ENCODE measurements at places on chromosomes 3 and 15.

- no peak for DNase-seq
These were observed 423.0 kb upstream of the THBS1 start for GRCh38 chr15:39157882-39158281.

DNA sequence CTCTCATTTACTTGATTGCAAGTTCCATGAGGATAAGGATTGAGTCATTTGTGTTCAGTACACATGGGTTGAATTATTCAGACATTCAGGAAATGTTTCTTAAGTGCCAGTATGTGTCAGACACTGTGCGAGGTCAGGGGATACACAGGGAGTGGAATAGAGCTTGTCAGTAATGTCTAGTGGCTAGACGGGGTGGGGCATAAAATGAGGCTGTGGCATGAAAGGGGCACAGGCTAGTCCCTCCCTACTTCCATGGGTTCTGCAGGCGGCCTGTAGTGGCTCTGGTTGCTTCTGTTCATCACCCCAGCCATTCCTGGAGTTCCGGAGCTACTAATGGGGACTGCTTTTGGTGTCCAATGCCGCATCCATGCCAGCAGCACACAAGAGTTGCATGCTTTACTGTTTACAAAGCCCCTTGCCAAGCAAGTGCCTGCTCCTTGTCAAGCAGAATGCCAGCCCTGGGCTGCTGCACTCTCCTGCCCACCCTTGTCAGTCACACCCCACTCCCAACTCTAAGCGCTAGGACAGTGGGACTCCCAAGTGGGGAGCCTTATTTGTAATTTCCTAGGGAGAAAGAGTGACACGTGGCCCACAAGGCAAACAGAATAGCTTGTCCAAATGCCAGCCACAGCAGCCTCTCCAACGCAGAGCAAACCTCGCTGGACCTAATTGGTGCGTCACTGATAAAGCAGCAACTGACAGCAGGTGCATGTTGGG lies 70.8 kb downstream of the RAB11A start:
- no peak for DNase-seq

GRCh38 chr3:22621205-22621809 lies 581.8 kb upstream of the UBE2E2 start:
- DNase-seq: no peak

- DNase-seq: no peak
These were observed 64.5 kb downstream of the LRTM1 start for GRCh38 chr3:54863366-54863765.

DNA sequence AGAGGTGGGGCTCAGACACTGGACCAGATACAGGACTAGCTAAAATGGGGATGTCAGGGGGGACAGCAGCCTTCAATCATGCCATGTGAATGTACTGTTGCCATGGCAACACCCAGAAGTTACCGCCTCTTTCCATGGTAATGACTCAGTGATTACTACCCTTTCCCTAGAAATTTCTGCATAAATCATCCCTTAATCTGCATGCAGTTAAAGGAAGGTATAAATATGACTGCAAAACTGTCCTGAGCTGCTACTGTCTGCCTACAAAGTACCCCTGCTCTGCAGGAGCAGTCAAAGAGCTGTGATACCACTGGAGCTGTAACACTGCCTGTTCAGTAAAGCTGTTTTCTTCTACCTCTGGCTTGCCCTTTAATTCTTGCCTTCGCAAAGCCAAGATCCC lies 168.2 kb downstream of the PEAK1 start:
- DNase-seq: no peak

DNA sequence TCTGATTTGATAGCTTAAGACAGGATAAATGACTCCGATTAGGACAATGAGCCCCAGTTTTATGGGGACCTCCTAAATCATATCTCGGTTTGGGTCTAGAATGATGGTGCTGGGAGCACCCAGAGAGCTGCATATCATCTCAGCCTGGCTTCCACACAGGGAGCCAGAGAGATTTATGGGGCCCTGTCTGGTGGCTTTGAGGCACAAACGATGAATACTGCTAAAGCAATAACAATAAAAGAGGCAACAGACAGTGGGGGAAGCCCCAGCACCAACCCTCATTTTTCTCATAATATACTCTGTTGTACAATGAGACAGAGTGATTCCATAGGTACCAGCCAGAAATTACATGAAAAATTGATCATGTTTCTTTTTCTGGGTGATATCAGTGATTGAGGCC lies 889.0 kb upstream of the CFAP20DC start:
- DNase-seq: no peak

Data from 8988T (cell line).